ELF-1 (cell line): ENCODE measurements at places on chromosomes 1 and 21.

- DNase-seq: peak; percentile 61
Measured at GRCh38 chr1:147080006-147080661, 92.1 kb downstream of the PRKAB2 start.

- DNase-seq: no peak
Measured at GRCh38 chr1:40860706-40861223, 1.4 kb downstream of the CITED4 start.

- DNase-seq: peak; percentile 42
Measured at GRCh38 chr1:7042322-7043190, 257.3 kb downstream of the CAMTA1 start.

DNA sequence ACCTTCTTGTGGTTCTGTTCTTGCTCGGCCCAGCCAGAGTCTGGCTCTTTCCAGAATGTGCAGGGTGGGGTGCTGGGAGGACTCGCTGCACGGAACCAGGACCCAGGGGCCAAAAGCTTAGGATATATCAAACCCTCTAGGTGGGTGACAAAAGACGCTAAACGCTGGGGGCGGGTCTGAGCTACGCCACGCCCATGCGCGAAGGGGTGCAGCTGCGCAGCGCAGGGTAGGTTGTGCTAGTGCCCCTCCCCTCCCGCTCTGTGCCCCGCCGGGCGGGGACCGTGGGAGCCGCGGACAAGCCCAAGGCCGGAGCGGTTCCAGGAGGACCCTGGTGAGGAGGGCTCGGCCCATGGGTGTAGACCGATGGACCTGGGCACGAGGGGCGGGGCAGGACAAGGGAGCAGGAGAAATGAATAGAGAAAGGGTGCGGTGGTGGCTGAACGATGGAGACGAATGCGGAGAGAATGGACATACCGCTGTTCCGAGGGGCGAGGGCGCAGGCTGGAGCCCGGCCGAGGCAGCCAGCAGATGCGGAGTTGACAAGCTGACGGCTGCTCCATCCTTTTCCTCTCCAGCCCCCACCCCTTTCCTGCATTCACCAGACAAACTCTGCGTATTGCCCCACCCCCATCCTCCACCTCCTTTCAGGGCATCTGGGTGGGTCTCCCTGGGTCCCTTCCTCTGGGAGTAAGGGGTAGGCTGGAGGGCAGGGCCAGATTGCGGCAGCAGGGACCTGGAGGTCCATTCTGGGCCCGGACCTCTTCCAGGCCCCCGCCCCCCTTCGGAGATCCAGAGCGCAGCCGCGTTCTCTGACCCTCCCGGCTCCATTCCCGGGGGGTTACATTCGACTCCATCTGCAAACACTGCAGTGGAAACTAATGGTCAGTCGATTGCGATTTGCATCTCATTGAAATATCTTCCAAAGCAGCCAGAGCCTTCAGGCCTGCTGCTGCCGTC is at the start of gene RUSC1:
RUSC1 (plus strand) TSS at position 234 of the 957 bp plus-strand sequence. CDS start 880 bp downstream, outside the sequence.
- peak; percentile 82 for DNase-seq

DNA sequence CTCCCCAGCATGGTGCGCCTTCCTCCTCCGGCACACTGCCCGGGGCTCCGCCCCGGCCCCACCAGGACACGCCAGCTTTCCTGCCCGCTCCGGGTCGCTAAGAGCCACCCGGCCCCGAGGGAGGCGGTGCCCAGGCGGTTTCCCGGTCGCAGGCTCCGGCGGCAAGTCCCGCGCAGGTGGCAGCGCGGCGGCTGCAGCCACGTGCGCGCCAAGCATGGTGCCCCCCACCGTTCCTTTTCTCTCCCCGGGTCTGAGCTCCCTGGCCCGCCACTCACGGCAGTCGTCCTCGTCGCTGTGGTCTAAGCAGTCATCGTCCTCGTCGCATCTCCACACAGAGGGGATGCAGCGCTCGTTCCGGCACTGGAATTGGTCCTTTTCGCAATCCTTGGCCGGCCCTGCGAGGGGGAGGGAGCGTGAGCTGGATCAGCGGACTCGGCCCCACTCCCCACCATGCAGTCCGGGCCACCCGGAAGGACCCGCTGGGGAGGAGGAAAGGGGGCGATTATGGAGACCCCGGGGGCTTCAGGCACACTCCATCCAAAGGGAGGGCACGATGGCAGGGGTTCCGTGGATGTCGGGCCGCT is 1.2 kb downstream of the LRP8 start:
- DNase-seq: peak; percentile 64

DNA sequence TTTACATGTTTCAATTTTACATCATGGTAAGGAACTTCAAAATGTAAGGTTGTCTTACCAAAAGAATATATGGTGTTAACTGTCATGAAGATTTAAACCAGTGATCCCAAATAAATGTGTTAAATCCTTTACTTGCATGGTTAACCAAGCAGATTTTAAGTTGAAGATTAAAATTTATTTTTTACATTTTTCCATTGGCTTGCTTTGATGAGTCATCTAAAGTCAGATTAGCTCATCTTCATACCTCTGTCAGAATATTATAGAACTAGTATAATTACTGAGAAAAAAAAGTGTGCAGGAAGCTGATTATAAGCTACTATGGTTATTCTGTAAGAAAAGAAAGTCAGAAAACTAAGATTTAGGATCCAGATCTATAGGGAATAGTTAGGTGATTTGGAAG is 95.3 kb upstream of the DPH5 start:
- no peak for DNase-seq
